Stimulated activated naive CD4-positive, alpha-beta T cell (primary cell): ENCODE measurements at places on chromosomes 4 and X.

DNA sequence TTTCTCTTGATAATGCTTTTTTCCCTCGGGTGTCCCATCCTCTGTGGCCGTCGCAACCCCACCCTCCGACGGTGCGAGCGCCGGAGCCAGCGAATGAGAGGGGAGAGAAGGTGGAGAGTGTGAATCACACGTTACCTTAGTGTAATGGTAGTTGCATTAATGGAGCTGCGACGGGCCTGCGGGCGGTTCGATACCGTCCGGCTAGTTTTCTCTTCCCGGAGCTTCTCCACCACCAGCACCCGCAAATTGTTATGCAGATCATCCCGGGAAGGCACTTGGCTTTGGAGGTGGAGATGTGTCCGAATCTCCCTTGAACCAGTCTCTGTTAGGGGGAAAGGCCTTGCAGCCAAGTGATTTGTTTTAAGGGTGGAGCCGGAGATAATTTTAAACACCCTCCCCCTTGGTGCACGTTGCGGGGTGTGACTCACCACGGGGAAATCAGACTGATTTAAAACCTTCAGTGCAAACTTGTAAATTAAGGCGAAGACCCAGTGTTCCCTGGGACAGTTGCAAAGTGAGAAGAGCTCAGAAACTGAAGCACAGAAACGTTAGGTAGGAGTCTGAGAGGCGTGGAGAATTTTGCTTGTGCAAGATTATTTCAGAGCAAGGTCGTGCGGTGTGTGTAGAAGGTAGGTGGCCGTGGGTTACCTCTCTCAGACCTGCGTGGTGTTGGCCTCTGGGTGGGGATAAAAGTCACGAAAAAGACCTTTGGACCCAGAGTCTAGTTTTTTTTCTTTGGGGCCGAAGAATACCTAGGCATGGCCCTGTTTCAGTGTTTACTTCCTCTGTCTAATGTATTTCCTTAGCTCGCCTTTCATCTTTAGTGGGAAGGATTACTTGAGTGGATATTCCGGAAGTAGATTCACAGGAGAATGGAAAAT is 1.3 kb downstream of the AFF1 start:
- DNase-seq, result peak; percentile 49

GRCh38 chr4:152999346-153000075 is 63.4 kb downstream of the FHDC1 start:
- DNase-seq, result no peak

- no peak for DNase-seq
Measured at GRCh38 chr4:76219299-76220055, 5.9 kb upstream of the SCARB2 start.

GRCh38 chr4:110139111-110139510 is 59.3 kb downstream of the ELOVL6 start:
- DNase-seq, result no peak

GRCh38 chrX:139495324-139495723 is 35.2 kb upstream of the F9 start:
- no peak for DNase-seq

- DNase-seq, result no peak
Measured at GRCh38 chr4:113368056-113368455, 318.6 kb downstream of the ANK2 start.

GRCh38 chr4:155974476-155974749 is 20.7 kb upstream of the CTSO start:
- DNase-seq, result no peak

- no peak for DNase-seq
Measured at GRCh38 chr4:98610926-98611676, 47.3 kb downstream of the TSPAN5 start.

DNA sequence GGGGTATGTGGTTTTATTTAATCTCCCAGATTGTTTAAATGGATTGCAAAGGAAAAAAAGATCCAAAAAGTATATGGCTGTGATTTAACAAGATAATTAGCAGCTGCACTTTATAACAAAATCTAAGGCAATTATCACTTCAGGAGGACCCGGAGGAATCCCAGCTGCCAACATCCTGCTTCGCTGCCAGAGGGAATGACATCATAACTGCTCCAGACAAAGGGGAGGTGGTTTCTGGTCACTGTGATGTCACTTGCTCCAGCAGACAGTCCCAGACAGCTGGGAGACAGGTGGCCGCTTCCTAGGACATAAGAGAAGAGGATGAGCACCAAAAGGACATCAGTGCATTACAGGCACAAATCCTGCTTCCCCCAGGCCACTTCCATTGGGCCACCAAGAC is 371.0 kb downstream of the BCOR start:
- DNase-seq, result no peak

- no peak for DNase-seq
Measured at GRCh38 chr4:76208005-76208765, 5.4 kb downstream of the SCARB2 start.

GRCh38 chr4:109029987-109030386 is 267.1 kb upstream of the ETNPPL start:
- no peak for DNase-seq

GRCh38 chrX:9562851-9563250 is 98.0 kb downstream of the TBL1X start:
- no peak for DNase-seq

GRCh38 chr4:88255111-88255510 is 29.2 kb downstream of the PPM1K start:
- no peak for DNase-seq

- no peak for DNase-seq
Measured at GRCh38 chr4:110676241-110676640, 53.4 kb upstream of the PITX2 start.

- peak; percentile 12 for DNase-seq
Measured at GRCh38 chr4:23333946-23334878, 555.6 kb downstream of the PPARGC1A start.

DNA sequence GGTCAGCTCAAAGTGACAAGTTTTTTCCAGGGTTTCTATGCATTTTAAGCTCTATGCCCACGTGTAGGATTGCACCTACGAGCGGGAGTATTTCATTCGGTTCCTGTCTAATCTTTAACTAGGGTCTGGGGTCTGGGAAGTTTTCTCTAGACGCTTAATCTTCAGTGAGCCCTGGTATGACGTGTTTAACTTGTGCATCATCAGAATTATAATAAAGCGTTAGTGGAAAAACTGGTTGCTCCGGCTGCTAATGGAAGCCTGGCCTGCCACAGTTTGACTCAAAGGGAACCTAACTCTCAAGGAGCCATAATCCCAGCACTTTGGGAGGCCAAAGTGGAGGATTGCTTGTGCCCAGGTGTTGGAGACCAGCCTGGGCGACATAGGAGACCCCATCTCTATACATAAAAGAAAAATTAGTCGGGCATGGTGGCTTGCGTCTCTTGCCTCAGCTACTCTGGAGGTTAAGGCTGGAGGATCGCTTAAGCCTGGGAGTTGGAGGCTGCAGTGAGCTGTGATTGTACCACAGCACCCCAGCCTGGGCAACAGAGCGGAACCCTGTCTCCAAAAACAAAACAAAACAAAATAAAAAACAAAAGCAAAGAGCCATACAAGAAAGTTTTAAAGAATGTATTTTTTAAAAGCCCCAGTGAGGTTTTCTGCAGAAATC is 30.2 kb downstream of the ARSD start:
- DNase-seq, result no peak

DNA sequence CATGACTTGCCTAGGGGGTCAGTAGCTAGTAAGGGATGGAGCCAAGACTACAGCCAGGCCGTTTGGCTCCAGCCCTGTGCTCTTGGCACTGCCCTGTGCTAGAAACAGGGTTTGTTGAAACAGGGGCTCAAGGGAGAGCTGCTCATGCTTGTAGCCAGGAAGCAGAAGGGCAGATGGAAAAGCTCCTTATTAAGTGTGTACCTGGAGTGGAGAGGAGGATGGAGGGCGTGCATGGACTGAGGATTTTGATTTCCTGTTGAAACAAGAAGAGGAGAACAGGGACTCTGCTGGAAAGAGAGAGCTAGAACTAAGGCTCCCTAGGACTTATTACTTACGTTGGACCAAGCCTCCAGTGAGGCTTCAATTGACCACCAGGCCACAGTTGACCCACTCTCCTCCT is 363.0 kb downstream of the MID1IP1 start:
- no peak for DNase-seq

- DNase-seq, result no peak
Measured at GRCh38 chr4:29199485-29199884, 1520.7 kb upstream of the PCDH7 start.

- no peak for DNase-seq
Measured at GRCh38 chr4:114312338-114312737, 286.3 kb upstream of the UGT8 start.

- DNase-seq, result no peak
Measured at GRCh38 chrX:153727123-153727931, 2.7 kb downstream of the ABCD1 start.

- DNase-seq, result no peak
Measured at GRCh38 chr4:108902769-108903168, 139.9 kb upstream of the ETNPPL start.

- DNase-seq, result no peak
Measured at GRCh38 chr4:99117876-99118693, 26.0 kb downstream of the ADH4 start.

- DNase-seq, result no peak
Measured at GRCh38 chr4:177092807-177093206, 216.9 kb upstream of the NEIL3 start.

DNA sequence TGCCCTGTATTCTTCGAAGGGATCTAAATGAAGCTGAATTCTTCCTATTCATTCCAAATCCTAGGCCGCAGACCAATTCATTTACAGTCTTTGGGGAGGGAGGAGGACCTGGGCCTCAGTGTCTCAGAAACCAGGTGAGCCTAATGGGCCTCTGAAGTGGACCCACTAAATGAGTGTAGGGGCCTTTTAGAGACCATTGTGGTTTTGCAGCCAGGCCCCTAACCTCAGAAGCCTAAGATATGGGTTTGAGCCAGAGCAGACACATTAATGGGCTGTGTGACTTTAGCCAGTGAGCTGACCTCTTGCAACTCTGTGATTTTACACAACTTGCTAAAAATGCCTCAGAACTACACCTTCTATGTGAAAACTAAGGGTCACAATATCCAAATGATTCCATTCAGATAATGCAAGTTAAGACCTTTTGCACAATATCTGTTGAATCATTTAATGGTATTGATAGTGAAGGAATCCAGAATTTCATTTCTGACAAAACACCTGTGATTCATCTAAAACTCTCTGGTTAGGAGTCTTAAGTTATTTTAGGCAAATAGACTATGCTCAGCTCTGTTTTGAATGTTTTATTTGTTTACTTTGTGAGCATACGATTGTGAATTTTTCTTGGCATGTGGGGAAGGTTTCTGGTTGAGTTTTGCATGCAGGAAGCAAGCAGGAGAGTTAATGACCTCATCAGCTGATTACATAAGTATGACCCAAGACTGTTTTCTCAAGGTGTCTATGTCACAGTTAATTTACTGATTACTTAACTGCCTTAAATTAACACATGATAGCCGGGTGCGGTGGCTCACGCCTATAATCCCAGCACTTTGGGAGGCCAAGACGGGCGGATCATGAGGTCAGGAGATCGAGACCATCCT is 75.0 kb downstream of the EVC start:
- no peak for DNase-seq

- no peak for DNase-seq
Measured at GRCh38 chr4:2406406-2406805, 12.0 kb downstream of the ZFYVE28 start.

GRCh38 chr4:106775636-106776035 is 260.5 kb downstream of the DKK2 start:
- no peak for DNase-seq

GRCh38 chr4:119016636-119017035 is 119.0 kb upstream of the MYOZ2 start:
- no peak for DNase-seq

DNA sequence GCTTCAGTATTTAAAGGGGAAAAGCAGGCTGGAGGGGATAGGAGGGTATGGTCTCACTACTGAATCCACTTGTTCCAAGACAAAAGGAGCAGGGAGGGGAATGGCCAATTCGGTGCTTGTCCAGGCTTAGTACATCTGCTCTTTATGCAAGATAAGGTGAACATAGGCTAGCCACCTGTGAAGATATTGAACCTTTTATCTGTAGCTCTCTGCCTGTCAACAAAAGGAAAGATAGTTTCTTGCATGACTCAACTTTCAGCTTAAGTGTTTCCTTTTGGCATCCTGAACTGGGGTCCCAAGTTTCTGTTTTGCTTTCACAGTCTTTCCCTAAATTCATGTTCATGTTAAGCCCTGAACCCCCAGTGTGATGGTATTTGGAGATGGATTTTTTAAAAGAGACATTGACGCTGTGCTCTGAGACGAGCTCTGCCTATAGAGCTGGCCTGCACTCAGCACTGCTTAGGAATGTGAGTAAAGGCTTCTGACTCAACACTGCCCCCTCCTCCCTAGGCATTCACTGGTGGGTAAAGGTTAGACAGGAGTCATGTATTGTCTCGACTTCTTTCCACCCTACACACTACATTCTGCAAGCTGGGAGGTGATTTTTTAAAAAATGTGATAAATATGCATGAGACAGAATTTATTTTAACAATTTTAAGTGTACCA is 28.2 kb downstream of the FAM149A start:
- no peak for DNase-seq

- no peak for DNase-seq
Measured at GRCh38 chr4:59664771-59665170, 1535.4 kb upstream of the ADGRL3 start.

GRCh38 chrX:48636776-48637175 is 39.5 kb downstream of the WDR13 start:
- no peak for DNase-seq

- no peak for DNase-seq
Measured at GRCh38 chrX:16796298-16796697, 10.0 kb downstream of the TXLNG start.

DNA sequence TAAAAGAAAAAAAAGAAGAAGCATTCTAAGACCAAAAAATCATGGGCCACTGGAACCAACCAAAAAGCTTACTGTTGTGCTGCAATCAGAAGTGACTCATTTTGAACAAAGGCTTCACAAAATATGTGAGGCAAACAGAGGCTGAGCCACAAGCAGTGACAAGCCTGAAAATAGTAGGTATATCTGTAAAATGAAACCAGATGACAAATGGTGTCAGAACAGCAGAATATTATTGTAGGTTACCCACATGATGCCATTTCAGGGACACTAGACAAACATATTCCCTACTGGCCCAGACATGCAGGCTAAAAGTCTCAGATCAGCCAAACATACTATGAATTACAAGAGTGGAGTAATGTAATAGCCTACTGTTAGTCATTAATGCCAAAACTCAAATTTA is 1301.8 kb upstream of the DIAPH2 start:
- no peak for DNase-seq

GRCh38 chr4:185079271-185079905 is 61.1 kb downstream of the HELT start:
- no peak for DNase-seq
